ENCODE measurements at places on chromosomes 6 and 20.

- no peak for DNase-seq
These were observed 94.9 kb downstream of the L3MBTL3 start for GRCh38 chr6:130113201-130113710.

GRCh38 chr6:67558985-67559384 is 1076.1 kb upstream of the ADGRB3 start:
- no peak for DNase-seq

DNA sequence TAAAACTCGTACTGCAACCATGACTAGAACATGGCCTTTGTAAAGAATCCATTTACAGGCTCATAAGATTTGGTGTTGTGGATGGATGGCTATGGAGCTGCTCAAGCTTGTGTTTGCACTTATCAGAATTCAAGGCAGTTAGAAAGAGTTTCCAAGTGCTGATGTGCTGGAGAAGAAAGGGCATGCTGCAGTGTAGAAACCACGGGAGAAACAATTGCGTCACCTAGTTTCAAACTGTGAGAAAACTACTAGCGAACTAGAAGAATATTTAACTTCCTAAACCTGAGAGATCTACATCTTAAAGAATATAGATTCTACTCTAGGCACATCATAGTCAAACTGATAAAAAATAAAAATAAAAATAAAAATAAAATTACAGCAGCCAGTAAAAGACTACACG is 116.2 kb downstream of the SGK1 start:
- DNase-seq: no peak

- DNase-seq: no peak
These were observed 61.2 kb downstream of the VIP start for GRCh38 chr6:152811785-152812184.

DNA sequence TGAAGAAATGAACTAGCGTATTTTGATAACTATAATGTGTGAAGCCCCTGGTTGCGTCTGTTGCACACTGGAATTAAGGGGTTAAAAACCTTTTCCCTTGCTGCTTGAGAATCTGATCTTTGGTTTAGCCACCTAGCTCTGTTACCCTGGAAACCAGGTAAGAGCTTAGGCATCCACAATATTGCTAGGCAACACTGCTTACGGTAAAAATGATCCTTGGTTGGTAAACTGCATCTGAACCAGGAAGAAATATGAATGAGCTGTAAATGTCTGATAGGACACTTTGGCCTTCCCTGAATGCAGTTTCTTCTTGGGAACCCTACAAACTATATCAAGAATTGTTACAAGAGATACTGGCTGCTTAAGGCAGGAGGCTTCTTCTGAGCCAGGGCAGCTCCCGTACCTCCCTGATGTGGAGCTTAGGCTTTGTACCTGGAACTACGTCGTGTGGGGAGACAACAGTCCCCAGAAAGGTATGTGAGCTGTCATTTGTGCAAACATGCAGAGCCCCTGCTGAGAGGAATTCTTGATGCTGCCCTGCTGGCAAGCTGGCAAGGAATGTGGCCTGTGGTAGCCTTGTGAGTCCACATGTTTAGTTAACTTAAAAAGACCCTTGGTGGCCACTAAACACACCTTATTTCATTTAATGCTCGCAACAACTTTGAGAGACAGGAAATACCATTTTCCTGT is 18.4 kb downstream of the UBE3D start:
- no peak for DNase-seq

Measured in activated CD4-positive, alpha-beta T cell treated with anti-CD3 and anti-CD28 coated beads, Interleukin-2, amount 50 U/mL, for 24 hours (primary cell).